ENCODE measurements at places on chromosomes 2 and 18. TPM values are rescaled to one million over a fixed set of nuclear protein-coding genes. Genes with fewer than 3 reads are reported as not detected.
A peak's percentile ranks its signal among the peaks of the same experiment; 100 is the strongest.

DNA sequence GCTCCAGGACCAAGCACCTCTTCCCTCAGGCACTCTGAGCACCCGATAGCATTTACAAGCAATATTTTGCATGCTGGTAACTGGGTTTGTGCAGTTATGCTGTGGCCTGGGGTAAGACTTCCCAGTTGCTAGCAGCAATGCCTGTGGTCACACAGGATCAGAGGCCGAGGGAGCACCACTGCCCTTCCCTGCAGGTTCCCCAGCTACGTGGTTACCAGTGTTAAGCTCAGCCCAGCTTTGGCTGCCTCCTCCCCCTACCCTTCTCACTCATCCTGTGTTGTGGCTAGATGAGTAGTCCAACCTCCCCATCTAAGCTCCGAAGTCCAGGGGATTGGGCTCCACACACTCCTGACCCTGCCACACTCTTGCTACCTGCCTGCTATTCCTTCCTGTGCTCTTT lies 141.1 kb downstream of the CELF4 start:
- H3K27me3 ChIP-seq, result no peaks in the 10 kb centered on the region
- no peaks in the 10 kb centered on the region for H3K4me1 ChIP-seq
- no peak overlapping the region for H3K4me3 ChIP-seq
- no peaks in the 10 kb centered on the region for H3K36me3 ChIP-seq
- DNase-seq, result no peak

- DNase-seq, result no peak
- no peaks in the 10 kb centered on the region for H3K27me3 ChIP-seq
- H3K36me3 ChIP-seq, result no peaks in the 10 kb centered on the region
- H3K4me1 ChIP-seq, result no peaks in the 10 kb centered on the region
- no peak overlapping the region for H3K4me3 ChIP-seq
- no peak overlapping the region for H3K27ac ChIP-seq
Measured at GRCh38 chr18:59940068-59940467, 40.3 kb downstream of the PMAIP1 start.

DNA sequence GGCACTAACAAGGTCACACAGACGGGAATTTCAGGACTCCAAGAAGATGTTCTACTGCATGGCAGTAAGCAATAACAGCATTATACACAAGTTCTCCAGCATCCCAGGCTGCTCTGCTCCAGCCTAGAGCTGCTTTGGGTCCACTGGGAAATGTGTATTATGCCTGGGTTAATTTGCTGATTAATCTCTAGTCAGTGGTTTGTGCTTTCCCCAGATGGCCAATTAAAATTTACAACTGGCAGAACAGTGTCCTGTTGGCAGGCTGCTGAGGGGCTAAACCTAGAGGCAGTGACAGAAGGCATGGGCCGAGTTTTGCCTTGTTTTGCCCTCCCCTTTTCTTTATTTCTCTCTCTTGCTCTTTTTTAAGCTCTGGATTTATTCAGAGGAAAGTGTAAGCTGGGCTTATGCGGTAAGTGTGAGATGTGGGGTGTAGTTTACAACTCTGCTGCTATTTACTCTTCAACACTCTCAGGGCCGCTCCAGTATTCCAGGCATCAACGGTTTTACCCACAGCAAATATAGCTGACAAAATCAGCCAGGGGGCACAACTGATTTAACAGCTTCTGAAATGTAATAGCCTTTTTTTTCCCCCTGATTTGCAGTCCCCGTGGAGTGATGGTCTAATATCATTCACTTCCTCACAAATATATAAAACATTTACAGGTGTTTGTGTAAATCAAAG lies 348.0 kb downstream of the GPD2 start:
- H3K4me1 ChIP-seq, result no peaks in the 10 kb centered on the region
- H3K27ac ChIP-seq, result no peak overlapping the region
- H3K27me3 ChIP-seq, result no peaks in the 10 kb centered on the region
- H3K4me3 ChIP-seq, result no peak overlapping the region

GRCh38 chr2:200032895-200033294 lies 77.5 kb downstream of the MAIP1 start:
- H3K4me3 ChIP-seq, result no peak overlapping the region
- no peak for DNase-seq
- H3K36me3 ChIP-seq, result no peaks in the 10 kb centered on the region
- H3K27ac ChIP-seq, result no peak overlapping the region
- no peaks in the 10 kb centered on the region for H3K27me3 ChIP-seq
- no peaks in the 10 kb centered on the region for H3K4me1 ChIP-seq

GRCh38 chr2:56484906-56485305 lies 301.1 kb downstream of the CCDC85A start:
- no peaks in the 10 kb centered on the region for H3K27me3 ChIP-seq
- no peaks in the 10 kb centered on the region for H3K36me3 ChIP-seq
- H3K4me1 ChIP-seq, result no peaks in the 10 kb centered on the region
- H3K27ac ChIP-seq, result no peak overlapping the region
- no peak for DNase-seq

GRCh38 chr2:215662715-215663114 lies 226.8 kb upstream of the FN1 start:
- no peak overlapping the region for H3K4me3 ChIP-seq
- H3K27me3 ChIP-seq, result no peaks in the 10 kb centered on the region
- H3K27ac ChIP-seq, result no peak overlapping the region
- no peaks in the 10 kb centered on the region for H3K4me1 ChIP-seq

DNA sequence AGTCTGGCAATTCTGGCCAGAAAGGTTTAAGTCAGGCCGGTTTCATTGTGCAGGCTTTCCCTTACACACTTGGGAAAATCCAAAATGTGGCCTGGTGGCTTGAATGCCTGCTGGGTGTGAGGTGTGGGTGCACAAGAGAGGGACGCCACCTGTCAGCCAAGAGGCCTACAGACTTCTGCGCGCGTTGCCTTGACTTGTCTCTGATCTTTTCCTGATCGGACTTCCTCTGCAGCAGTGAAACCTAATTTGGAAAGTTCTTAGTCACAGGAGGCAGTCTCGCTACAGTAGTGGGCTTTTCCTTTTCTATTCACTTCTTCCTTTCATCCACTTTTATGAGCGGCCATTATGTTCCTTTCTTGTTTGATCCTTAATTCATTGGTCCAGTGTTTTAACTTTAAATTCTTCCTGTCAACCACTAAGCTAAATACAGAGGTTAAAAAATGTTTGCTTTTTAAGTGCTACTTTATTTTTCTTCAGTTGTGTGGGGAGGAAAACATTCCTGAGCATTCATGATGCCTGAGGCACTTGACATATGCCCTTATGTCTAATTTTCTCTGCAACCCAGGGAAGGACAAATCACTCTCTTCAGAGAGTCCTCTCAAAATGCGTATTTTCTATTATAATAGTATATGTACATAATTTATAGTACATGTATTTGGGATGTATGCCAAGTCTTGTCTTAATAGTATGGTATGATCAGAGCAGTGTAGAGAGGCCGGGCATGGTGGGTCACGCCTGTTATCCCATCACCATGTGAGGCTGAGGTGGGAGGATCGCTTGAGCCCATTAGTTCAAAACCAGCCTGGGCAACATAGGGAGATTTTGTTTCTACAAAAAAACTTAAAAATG lies 128.9 kb downstream of the WDSUB1 start:
- DNase-seq, result no peak
- no peak overlapping the region for H3K4me3 ChIP-seq
- H3K27ac ChIP-seq, result no peak overlapping the region
- H3K27me3 ChIP-seq, result no peaks in the 10 kb centered on the region

DNA sequence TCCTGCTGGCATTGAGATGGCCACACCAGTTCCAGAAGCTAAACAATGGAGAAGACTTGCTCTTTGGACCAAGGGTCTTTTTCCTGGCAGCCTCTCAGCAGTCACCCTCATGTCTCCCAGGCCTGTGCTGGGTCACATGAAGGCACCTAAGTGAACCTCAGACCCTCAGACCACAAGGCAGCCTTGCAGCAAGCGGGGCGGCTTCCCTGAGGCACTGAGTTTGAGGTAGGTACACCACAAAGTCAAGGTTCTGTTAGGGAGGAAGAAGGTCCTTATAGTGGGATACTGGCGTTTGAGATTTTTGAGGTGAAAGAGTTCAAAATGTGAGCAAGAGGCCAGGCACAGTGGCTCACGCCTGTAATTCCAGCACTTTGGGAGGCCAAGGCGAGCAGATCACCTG lies 8.5 kb upstream of the PRELID3A start:
- no peaks in the 10 kb centered on the region for H3K4me1 ChIP-seq
- H3K4me3 ChIP-seq, result no peak overlapping the region
- no peak for DNase-seq

DNA sequence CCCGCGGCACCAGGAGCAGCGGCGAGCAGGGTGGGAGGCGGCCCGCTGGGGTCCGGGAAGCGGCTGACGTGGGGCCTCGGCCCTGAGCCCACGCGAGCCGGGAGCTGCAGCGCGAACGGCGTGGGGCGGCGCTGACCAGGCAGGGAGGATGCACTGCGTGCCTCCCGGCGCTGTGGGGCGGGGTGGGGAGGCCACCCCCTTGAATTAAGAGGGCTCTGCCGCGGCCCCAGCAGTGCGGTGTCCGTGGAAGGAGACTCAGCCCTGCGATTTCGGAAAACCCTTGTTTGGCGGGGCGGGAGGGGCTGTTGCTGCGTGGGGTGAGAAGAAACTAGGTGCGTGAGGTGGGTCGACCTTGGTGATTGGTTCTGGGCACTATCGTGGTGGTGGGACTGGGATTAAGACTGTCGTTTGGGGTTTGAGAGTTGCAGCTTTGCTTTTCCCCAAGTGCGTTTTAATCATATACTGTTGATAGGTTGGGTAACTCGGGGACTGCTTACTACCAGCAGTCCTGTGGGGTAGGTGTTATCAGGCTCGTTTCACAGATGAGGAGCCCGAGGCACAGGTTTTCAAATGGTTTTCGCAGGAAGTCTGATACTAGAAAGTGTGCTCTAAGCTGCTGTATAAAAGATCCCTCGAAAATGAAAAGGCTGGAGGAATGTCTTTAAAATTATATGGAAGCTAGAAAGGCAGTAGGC lies 722 bp downstream of the ACSL3 start:
- peak; percentile 58 for DNase-seq
- H3K4me3 ChIP-seq, result peak overlapping the region; percentile 70
- no peaks in the 10 kb centered on the region for H3K27me3 ChIP-seq
- no peaks in the 10 kb centered on the region for H3K36me3 ChIP-seq
- peak overlapping the region; percentile 55 for H3K27ac ChIP-seq

Gene CASP10
- 75.3 TPM for total RNA-seq

Gene IL1RL2
- not detected for total RNA-seq

Gene CCDC74B
- total RNA-seq, result 0.25 TPM

DNA sequence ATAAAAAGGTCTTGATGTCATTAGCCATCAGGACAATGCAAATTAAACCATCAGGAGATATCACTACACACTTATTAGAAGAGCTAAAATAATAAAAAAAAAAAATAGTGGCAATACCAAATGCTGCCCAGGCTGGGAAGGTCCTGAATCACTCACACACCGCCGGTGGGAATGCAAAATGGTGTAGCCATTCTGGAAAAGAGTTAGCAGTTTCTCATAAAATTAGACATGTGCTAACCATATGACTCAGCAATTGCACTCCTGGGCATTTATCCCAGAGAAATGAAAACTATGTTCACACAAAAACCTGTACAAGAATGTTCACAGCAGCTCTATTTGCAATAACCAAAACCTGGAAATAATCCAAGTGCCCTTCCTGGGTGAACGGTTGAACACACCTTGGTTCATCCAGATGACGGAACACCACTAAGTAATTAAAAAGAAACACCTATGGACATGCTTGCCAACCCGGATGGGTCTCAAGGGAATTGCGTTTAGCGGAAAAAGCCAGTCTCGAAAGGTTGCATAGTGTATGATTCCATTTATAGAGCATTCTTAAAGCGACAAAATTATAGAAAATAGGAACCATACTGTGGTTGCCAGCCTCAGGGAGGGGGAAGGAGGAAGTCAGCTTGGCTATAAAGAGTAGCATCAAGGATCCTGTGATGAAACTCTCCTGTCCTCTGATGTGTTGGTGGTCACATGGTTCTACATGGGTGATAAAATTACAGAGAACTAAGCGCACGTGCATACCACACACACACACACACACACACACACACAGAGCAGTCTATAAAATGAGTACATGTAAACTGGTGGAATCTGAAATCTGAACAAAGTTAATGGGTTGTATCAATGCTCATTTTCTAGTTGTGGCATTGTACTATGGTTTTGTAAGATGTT lies 4.6 kb downstream of the MBP start:
- peak overlapping the region; percentile 2 for H3K4me3 ChIP-seq
- peaks cover 47% of the 10 kb centered on the region for H3K4me1 ChIP-seq
- peak overlapping the region; percentile 84 for H3K27ac ChIP-seq
- H3K36me3 ChIP-seq, result peaks cover 17% of the 10 kb centered on the region

Gene ID2
- total RNA-seq, result 209 TPM

GRCh38 chr18:49921318-49921985 lies 108.1 kb upstream of the ACAA2 start:
- H3K27ac ChIP-seq, result no peak overlapping the region
- H3K4me3 ChIP-seq, result no peak overlapping the region
- no peaks in the 10 kb centered on the region for H3K36me3 ChIP-seq
- no peaks in the 10 kb centered on the region for H3K27me3 ChIP-seq
- H3K4me1 ChIP-seq, result no peaks in the 10 kb centered on the region
